ENCODE measurements at places on chromosomes 16 and 17. TPM values are rescaled to one million over a fixed set of nuclear protein-coding genes. Genes with fewer than 3 reads are reported as not detected.

DNA sequence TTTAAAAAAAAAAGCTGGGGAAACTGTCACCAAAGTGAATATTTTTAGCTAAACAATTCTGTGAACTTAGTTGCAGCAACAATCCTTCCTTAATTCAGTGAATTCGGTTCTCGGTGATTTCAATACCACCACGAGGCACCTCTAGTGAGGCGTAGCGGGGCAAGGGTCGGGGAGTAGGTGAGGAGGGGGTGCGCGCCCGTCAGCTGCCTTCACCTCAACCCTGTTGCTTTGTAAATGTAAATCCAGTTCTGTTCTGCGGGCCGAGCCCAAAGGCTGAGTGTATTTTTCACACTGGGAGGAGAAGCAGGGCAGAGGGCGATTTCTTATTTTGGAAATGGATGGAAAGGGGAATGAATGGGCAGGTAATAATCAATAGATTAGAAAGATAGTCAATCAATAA, 17.4 kb downstream of the SALL1 start:
- no peak for DNase-seq

- no peak for DNase-seq
Measured at GRCh38 chr16:10333321-10334032, 52.4 kb upstream of the ATF7IP2 start.

WNT9B gene
- not detected for total RNA-seq

C16orf46 gene
- total RNA-seq, result 3.8 TPM

ST6GALNAC2 gene
- 5.0 TPM for total RNA-seq

CTRL gene
- total RNA-seq, result 0.52 TPM

SNX11 gene
- 21.7 TPM for total RNA-seq

DNA sequence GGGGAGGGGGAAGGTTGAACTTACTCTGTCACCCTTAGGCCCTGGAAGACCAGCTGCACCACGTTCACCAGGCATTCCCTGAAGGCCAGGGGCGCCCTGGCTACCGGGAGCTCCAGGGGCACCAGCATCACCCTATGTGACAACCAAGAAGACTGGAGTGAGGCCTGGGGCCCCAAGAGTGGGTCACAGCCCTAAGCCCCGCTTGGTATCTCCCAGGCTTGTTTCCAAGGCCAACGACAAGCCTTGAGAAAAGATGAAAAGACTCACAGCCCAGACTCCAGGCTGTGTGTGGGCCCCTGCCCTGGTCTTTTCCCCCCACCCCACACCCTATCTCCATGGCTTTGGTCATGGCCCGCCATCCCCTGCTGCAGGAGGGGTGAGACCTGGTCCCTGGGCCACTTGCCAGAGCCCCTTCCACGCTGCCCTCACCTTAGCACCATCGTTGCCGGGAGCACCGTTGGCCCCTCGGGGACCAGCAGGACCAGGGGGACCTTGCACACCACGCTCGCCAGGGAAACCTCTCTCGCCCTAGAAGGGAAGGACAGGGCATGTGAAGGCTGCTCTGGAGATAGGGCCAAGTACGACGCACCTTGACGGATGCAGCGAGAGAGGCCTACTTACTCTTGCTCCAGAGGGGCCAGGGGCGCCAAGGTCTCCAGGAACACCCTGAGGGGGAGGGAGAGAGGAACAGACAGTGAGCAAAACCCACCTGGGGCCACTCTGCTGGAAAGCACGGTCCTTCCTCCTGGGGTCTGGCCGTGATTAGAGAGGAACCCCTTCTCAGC, 9.9 kb downstream of the COL1A1 start:
- DNase-seq, result no peak

- DNase-seq, result no peak
Measured at GRCh38 chr16:5412731-5413130, 315.1 kb upstream of the EEF2KMT start.

- DNase-seq, result no peak
Measured at GRCh38 chr17:34675143-34675542, 95.8 kb downstream of the TMEM132E start.

- peak; percentile 6 for DNase-seq
Measured at GRCh38 chr16:67613808-67614207, 31.1 kb upstream of the CARMIL2 start.

GRCh38 chr17:60086818-60087591, 8.3 kb upstream of the HEATR6 start:
- DNase-seq, result peak; percentile 68

CCDC137 gene
- 27.1 TPM for total RNA-seq

KRT33B gene
- not detected for total RNA-seq

DNA sequence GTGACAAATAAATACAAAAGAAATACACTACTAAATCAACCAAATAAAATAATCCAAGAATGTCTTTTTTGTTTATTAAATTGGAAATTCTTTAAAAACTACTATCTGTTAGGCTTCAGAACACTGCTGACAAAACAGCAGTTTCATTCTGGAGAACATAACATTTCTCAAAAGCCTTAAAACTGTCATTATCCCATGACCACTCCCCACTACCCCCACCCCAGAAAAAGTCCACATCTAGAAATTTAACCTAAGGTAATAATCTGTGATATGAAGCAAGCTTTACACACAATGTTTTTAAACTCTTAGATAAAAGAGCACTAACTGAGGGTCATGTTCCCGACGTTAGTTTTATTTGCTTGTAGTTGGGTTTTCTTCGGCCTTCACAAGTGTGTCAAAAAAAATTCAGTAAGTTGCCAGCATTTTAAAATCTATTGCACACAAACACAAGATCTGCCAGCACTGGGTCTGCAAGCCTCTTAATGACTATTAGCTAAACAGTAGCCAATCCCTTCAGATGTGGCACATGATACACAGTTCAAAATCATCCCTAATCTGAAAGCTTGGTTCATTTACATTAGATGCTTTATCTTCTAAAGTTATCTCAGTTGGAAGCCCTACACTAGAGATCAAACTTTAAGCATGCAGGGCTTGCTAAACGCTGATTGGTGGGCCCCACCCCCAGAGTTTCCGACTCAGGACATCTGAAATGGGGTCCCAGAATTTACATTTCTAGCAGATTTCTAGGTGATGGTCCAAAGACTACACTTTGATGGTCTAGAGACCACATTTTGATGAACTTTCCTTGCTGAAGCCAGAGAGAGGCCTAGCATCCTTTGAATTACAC, 75.2 kb downstream of the KANSL1 start:
- no peak for DNase-seq

DNA sequence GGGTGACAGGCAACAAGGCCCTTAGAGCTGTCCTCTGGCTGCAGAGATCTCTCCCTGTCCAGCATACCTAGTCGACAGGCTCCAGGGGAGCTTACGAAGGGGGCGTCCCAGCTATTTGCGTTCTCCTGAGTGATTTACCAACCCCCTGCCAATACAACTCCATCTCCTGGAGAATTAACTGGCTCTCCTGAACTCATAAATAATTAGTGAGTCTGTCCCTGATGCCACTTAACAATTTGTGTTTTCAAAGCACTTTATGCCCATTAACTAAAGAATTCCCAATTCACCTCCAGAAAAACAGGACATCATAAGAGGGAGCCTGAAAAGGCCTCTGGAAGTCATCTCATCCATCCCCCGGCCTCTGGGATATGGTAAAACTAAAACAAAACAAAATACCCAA, 26.7 kb downstream of the SDK2 start:
- no peak for DNase-seq

SMIM5 gene
- total RNA-seq, result 0.09 TPM

- DNase-seq, result no peak
Measured at GRCh38 chr17:40533896-40534295, 31.4 kb downstream of the CCR7 start.

- DNase-seq, result no peak
Measured at GRCh38 chr17:48439110-48439850, 9.3 kb upstream of the SKAP1 start.

DNA sequence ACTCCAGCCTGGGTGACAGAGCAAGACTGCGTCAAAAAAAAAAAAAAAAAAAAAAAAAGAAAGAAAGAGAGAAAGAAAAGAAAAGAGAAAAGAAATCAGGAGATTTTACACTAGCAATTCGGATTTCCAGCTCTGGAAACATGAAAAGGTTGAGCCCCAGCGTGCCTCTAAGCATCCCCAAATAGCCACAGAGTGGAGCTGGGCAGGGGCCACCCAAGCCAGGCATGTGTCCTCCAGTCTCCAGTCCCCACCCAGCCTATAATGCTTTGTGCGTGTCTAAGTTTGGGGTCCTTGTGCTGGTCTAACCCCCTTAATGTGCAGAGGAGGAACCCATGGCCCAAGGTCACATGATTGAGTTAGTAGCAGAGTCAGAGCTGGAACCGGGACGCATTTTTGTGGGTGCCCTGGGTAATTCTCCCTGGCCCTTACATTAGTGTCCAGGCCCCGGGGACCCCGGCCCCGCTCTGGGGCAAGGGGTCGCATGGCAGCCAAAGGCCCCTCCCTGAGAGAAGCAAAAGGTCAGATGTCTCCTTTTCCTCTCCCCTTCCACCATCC, 19.9 kb downstream of the ADAM11 start:
- DNase-seq, result no peak

DNA sequence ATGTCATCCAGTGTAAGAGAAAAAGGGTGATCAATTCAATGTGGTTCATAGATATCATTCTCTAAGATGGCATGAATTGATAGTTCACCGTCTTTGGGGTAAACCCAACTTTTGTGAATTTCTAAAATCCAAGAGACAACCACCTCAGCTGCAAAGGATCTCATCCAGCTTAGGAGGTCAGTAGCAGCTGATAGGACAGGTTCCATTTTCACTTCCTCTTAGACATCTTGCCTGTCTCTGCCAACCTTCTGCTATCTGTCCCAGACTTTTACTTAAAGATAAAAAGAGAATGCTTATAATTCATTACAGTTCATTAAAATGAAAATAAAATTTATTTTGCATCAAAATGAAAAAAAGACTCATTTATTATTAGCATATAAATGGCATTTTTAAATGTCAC, 468.2 kb downstream of the XYLT1 start:
- no peak for DNase-seq

DNA sequence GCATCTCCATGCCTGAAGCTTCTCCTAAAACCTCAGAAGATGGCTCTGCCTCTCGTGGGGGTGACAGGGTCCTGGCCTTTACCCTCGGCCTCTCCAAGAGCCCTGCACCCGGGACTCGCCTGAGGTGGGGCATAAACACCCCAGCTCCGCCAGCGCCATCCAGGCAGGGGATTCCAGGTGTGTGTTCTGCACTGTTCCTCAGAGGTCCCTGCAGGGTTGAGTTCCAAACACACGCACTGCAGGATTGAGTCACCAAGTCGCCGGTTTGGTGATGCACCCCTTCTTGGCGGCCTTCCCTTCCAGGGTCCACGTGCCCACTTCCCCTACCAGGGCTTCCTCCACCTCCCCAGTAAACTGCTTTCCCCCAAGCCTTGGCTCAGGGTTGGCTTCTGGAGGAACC, 40.0 kb upstream of the RBFOX3 start:
- DNase-seq, result no peak

GRCh38 chr17:43014649-43015542, 7.3 kb downstream of the VAT1 start:
- DNase-seq, result no peak

GRCh38 chr17:1374431-1375177, 25.4 kb downstream of the YWHAE start:
- DNase-seq, result no peak

EVPL gene
- total RNA-seq, result 7.7 TPM

HSPB9 gene
- total RNA-seq, result not detected

DNA sequence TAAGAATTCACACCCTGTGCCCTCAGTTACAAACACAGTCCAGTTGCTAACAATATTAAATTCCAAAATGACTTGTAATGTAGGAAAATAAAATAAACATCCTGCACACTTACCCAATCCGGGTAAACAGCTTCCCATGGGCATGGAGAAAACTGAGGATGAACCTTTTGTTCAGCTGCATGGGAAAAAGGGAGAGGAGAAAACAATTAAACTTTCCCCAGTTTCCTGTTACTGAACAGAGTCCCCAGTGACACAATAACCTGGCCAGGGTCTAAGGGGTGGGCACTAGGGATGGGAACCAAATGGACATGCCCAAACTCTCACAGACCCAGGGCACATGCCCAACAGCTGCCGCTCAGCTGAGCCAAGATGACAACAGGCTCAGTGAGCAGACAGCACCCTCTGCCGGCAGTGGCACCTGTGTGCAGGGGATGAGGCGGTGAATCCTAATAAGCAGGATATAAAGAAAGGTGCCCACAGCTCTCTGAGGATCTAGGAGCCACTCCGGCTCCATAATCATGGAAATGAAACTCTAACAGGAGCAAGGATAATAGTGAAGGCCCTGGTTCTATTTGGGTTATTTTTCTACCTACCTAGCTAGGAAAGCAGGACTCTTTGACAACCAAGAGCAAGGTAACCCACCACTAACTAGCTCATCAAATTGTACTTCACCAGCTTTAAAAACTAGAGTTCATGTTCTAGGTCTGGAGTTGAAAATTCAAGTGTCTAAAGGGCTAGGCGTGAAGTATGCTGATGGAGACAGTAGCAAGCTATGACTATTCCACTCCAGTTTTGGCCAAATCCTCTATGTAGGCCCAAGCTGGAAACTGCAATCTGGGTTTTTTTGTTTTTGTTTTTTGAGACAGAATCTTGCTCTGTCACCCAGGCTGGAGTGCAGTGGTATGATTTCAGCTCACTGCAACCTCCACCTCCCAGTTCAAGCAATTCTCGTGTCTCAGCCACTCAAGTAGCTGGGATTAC, 58.8 kb downstream of the SMG6 start:
- peak; percentile 87 for DNase-seq

GRCh38 chr17:78828470-78829185, 12.0 kb downstream of the USP36 start:
- DNase-seq, result peak; percentile 50

DNA sequence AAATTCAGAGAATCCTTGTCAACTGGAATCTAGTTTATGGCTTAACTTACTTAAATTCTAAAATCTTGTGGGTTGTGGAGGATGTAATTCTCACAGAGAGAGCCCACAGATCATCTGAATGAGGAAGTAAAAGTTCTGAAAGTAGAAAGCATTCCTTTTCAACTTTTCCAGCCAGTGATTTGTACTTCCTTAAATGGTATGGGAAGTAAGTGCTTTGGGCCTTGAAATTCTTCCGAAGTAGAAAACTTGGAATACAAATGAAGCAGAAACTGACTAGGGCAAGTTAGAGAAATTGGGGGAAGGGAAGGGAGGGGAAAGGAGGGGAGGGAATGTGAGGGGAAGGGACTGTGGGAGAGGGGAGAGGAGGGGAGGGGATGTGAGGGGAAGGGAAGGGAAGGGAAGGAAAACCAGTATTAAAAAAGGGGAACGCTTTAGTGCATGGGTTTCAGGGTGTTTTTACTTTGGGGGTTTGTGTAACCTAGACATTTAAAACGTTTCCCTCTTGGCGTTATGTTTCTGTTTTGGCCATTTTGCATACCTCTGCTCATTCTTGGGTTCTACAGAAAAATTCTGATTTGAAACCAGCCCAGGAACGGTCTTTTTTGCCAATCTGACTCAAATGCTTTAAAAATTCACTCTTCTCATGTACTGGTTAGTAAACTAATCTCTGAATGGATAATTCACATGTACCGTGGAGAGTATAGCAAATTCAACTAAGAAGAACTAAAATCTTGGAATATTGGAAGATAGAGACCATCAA, 15.5 kb upstream of the SNTB2 start:
- DNase-seq, result no peak

AKAP1 gene
- 19.6 TPM for total RNA-seq

DNA sequence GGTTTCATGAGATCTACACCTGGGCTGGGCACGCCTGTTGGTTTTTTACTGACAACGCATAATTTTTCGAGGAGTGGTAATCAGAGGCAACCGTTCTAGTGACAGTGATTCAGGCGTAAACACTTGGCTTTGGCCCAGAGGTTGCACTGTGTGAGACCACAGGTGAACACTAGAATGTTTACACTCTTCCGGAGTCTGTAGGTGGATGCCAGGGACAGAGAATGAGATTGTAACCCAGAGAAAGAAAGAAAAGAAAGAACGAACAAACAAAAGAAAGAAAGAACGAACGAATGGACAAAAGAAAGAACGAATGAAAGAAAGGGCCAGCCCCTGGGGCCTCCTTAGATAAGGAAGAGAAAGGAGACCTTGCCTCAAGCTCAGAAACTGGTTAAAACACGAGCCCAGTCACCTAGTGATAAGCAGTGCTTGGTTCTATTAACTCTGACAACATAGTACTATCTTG, 113.2 kb downstream of the PRKCB start:
- no peak for DNase-seq
